ENCODE measurements at places on chromosomes 2 and 18.

DNA sequence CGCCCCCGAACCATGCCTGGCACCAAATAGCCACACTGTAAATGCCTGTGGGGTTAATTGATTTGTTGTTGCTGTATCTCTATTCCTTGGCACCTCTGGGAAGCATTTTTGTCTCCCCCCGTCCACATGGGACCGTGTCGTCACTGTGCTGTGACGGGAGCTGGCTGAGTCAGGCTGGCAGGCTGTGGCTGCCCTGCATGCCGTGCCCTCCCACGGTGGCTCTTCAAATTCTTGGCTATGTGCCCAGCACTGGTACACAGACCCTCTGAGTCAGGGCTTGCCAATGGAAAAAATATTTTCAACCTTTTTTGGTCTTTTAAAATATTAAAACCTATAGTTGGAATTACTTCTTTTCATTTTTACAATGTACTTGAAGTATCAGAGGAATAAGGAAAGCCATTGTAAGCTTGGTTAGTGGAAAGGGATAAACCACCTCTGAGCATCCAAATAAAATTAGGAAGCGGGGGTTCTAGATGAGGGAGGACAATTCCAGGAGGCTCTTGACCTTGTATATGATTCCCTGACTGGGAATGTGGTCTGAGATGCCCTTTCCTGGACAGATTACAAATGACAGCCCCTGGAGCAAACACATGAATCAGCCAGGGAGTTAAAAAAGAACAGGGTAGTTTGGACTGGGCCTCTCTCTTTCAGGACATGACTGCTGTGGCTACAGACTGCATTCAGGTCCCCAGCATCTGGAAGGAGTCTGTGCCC lies 59.4 kb downstream of the DGKD start:
- peak; percentile 94 for DNase-seq

GRCh38 chr2:161355106-161355505 lies 46.9 kb downstream of the PSMD14 start:
- DNase-seq, result no peak

DNA sequence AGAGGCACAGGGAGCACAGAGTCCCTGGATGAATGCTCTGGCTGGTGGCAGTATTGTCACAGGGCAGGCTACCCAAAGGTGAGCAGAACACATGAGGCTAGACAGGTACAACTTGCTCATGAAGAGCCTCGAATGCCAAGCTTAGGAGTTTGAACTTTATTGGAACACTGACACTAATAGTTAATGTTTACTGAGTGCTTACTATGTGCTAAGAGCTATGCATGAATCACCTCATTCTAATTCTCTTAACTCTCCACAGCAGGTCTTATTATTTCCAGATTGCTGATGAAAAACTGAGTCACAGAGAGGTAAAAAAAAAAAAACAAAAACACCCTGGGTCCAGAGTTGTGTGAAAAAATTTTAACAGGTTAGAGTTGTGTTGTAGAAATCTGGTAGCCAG lies 6.1 kb upstream of the EMX1 start:
- DNase-seq, result no peak

- peak; percentile 3 for DNase-seq
Measured at GRCh38 chr2:101253703-101254450, 1.2 kb downstream of the CNOT11 start.

DNA sequence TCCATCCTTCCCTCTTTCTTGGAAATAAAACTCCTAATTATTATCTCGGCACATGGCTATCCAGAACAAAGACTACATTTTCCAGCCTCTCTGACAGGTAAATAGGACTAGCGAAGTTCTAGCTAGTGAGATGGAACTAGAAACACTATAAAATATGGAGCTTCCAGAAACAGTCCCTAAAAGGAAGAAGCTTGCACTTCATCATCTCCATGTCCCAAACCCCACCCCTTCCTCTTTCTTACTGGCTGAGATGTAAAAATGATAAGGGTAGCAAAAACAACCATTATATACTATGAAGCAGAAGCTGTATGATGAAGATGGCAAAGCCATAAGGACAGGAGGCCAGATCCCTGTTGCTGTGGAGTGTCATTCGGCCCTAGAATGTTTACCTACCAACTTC lies 11.7 kb upstream of the ACTR2 start:
- no peak for DNase-seq

DNA sequence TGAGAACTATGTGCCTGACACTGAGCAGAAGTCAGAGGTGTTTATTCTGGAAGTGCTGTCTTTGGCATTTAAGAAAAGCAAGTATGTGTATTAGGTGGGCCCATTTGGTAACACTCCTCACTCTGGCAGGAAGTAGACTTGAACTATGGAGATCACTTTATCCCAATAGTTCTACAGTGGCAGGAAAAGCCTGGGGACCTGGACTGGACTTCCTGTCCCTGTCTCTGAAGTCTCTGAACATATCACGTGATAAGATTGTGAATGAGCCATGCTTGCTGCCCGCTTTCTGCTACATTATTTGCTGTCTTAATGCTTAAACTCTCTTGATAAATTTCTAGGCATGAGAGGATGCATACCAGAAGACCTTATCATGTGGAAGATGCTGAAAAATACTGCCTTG lies 203.7 kb downstream of the MYO3B start:
- DNase-seq, result no peak

- DNase-seq, result no peak
Measured at GRCh38 chr2:147386284-147386683, 458.5 kb upstream of the ACVR2A start.

DNA sequence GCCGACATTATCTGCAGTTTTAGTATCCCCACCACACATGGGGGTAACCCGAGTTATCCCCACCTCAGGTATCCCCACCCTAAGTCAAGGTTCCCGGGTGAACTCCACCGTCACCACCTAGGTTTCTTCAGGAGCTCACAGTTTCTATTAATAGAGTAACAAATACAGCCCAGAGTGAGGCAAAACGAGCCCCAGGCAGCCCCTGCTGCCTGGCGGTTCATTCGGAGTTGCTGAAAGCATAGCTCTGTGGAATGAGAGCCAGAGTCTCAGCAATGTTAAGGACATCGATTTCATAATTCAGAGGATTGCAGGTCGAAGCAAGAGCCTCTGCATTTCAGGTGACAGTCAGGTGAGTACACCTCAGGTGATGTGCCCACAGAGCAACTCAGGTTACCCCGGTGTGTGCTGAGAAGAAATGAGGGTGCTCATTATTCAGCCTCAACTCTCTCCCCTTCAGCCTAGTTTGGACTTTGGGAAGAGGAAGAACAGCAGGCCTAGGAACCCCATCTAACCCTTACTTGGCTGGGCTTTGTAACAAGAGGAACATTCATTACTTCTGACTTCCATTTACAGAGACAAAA lies 10.7 kb downstream of the SATB2 start:
- no peak for DNase-seq

DNA sequence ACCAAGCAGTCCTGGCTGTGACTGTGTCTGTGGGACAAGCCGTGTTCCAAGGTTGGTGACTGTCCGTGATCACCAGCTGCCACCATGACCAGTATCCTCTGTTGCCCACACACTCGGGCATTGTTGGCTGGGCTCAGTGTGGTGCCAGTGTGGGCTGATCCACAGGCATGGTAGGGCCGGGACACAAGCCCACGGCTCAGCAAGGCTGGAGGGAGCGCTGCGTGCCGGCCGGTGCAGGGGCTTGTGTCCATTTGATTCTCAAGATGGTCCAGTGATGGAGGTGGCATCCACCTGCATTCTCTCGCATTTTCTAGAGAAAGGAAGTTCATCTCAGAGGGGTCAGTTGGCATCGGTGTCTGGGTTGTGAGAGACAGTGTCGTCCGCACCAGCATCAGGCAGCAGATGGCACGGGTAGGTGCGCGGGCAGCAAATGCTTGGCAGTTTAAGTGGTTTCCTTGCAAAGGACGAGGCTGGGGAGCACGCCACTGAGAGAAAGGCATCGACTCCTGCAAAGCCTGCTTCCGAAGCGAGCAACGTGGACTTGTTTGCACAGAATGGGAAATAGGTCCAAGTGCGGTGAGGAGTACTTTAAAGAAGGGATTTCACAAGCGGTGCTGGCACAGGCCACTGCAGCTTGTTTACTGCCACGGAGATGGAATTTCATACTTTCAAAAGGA lies 20.9 kb downstream of the TWIST2 start:
- DNase-seq, result no peak

GRCh38 chr18:51330148-51330547 lies 132.7 kb upstream of the MEX3C start:
- DNase-seq, result peak; percentile 19

DNA sequence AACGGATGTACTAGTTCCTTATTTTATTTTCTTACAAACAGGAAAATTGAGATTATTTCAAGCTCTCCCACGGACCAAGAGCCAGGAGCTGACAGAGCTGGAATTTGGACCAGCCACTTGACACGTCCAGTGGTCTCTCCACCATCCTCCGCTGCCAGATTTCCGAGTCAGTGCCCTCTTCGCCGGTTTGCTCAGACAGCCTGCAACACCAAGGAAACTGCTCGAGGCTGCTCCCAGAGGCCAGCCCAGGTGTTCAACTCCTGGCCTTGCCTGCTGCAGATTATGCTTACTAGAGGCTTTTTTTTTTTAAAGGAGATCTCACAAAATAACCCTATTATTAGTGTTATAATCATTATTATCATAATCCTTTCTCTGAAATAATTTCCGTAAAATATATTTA lies 779.8 kb downstream of the RNF144A start:
- no peak for DNase-seq

DNA sequence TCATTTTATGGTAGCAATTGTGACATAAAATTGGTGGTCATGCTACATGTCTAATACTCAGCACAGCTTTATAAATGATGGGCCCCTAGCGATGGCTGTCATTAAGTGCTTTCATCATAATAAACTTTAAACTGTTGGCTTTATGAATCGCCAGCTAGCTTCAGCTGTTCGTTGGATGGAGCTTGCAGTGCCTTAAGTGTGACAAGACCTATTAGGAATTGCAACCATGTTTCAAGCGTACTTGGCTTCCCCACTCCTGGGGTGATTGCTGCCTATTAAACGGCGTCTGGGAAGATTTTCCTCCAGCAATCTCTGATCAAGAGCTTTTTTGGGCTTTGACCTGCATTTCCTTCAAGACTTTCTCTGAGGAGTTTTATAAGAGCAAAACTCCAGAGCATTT lies 164.5 kb upstream of the SIX3 start:
- DNase-seq, result peak; percentile 17

- peak; percentile 87 for DNase-seq
Measured at GRCh38 chr2:74587664-74588277, 33.3 kb downstream of the DOK1 start.

GRCh38 chr2:162069267-162069903 lies 4.6 kb downstream of the DPP4 start:
- no peak for DNase-seq

- no peak for DNase-seq
Measured at GRCh38 chr18:23623040-23623439, 36.7 kb upstream of the NPC1 start.

- no peak for DNase-seq
Measured at GRCh38 chr2:135150725-135151124, 98.6 kb downstream of the RAB3GAP1 start.

- no peak for DNase-seq
Measured at GRCh38 chr2:211837206-211837605, 701.4 kb downstream of the ERBB4 start.

DNA sequence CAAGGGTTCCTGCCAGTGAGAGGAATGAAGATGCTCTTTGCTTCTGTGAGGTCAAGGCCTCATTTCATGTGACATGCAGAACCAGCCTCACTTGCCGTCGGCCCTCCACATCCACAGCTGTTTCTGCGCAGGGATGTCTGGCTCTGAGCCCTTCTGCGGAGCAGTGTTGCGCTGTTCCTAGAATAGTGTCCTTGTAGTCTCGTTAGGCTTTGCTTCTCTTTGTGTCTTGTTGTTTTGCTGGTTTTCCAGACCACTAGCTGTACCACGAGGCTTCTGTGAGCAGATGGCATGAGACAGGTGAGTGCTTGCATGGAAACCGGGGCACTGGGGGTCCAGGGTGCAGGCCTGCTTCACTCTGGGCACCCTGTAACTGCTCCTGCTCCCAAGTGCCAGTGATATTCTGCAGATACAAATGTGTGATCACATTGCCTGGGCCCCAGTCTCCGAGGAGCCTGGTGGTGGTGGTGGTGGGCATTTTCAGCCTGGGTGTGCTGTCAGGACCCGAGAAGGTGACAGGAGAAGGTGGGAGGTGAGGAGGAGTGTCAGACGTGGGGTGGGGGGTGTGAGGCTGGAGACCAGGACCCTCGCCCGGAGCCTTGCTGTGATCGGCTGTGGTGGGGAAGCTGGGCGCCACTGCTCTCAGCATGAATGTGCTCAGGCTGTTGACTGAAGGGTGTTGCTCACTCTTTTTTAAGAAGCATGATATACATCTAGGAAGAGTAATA lies 34.3 kb downstream of the LDLRAD4 start:
- no peak for DNase-seq

- DNase-seq, result peak; percentile 20
Measured at GRCh38 chr2:21466341-21466927, 342.7 kb downstream of the TDRD15 start.

- no peak for DNase-seq
Measured at GRCh38 chr2:97983134-97983533, 12.6 kb downstream of the TMEM131 start.

DNA sequence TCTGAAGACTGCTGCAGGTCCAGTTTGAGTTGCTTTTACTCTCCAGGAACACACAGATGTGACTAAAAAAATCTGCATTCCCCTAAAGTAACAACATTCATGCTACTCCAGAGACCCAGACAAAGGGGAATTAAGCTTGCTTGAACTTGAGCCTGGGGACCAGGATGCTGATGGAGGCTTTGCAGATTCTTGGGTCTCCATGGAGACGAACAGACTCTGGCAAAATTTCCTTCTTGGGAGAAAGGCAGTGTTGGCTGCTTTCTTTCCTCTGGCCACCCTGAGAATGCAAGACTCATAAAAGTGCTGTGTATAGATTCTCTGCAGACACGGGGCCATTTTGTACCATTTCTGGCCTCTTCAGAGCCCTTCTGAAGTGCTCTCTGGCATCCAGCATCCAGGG lies 112.0 kb downstream of the ACTR3 start:
- no peak for DNase-seq

DNA sequence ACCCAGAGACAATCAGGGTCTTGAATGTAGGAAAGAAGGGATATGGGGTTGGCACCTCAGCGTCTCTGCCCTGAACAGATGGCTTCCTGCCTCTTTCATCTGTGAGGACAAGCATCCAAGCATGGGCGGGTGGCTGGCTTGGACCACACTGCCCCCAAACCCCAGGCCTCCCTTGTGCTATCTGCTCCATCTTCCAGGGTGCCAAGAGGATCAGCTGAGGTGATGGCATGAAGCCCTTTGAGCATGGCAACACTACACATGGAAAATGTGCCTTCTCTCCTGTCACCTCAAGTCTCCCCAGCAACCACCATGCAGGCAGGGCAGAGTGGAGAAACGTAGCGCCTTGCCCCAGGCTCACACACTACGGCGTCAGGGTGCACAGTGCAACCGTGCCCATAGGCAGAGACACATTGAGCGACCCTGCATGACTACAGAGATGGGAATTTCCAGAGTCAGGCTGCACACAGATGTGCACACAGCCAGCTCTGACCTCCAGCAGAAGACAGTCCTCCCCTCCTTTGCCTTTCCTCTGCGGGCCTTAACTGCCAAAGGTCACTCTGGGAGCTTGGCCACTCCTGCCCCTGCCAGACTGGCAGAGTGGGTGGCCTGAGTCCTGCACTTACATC lies 1.5 kb downstream of the KCNIP3 start:
- DNase-seq, result no peak

GRCh38 chr2:197052356-197052755 lies 125.8 kb upstream of the PGAP1 start:
- no peak for DNase-seq
